AG04449 (cell line): ENCODE measurements at places on chromosomes 3 and 15.

DNA sequence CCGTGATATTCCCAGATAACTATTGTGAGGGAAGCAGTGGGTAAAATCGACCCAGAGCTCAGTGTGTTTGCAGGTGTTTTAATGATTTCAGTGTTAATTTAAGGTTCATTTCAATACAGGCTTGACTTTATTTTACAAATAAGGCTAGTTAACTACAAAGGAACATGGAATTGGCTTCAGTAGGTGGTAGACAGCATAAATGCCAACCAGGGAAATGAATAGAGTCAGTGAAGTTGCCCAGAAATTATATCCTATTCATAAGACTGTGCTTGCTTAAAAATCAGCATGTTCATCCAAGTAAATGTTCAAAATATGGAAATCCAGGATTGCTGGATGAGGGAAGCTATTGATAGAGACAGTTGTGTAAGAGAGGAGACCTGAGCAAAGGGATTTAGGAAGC lies 66.1 kb downstream of the LARS2 start:
- DNase-seq, result no peak

GRCh38 chr3:132417695-132418411 lies 551 bp downstream of the DNAJC13 start:
- no peak for DNase-seq

DNA sequence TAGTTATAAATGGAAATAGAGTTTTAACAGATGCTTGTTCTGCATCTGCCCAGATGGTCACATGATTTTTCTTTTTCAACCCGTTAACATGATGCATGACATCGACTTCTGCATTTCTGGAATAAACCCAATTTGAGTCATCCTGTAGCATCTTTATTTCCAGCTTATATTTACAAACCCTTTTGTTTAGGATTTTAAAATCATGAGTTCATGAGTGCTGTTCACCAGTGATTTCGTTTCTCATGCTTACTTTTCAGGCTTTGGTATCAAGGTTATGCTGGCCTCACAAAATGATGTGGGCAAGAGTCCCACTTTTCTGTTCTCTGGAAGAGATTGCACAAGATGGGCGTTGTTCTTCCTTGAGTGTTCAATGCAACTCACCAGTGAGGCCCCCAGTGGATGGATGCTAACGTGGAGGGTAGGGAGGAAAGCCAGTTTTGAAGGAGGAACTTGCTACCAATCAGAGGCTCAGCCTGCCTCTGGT lies 5.2 kb downstream of the HRH1 start:
- peak; percentile 71 for DNase-seq

DNA sequence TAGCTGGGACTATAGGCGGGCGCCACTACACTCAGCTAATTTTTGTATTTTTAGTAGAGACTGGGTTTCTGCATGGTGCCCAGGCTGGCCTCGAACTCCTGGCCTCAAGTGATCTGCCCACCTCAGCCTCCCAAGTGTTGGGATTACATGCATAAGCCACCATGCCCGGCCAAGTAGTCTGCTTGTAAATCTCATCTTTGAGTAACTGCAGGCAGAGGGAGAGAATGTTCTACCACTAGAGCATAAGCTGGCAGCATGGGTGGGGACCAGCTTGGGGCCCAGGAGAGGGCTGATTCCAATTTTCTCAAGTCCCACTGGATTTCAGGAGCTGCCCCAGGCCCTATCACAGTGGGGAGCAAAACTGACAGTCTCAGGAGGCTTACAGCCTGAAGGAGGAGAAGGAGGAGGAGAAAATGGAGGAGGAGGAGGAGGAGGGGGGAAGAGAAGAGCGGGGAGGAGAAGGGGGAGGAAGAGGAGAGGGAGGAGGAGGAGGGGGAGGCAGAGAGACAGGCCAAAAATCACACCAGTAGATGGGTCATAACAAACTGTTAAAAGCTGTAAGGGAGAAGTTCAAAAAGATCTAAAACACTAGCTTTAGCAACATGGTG lies 229.1 kb upstream of the IGF1R start:
- DNase-seq, result no peak

GRCh38 chr15:48394970-48395369 lies 63.7 kb downstream of the DUT start:
- DNase-seq, result no peak

DNA sequence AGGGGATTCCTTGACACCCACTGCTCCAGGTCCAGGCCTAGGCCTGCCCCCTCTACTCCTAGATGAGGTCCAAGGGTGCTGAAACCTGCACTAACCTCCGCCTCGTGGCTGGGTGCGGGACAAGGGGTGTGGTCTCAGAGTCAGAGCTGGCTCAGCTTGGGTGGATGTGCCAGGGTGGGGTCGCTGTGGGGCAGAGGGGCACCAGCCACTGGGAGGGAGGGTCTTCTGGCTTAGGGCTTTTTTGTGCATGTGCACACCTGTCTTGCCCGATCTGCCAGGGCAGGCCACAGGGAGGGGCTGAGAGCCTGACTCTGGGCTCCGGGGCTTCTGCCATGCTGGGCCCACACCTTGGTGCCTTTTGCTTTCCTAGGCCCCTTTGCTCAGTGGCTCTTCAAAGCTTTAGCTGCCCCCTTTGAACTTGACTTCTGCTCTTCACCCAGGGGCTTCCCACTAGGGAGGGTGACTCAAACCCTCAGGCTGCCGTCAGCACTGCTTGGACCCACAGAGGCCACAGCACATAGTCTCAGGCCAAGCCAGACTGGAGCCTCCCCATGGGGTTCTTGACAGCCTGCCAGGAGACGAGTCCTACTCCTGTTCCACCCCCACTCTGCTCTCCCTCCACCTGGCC lies 73.0 kb downstream of the KLF13 start:
- no peak for DNase-seq

DNA sequence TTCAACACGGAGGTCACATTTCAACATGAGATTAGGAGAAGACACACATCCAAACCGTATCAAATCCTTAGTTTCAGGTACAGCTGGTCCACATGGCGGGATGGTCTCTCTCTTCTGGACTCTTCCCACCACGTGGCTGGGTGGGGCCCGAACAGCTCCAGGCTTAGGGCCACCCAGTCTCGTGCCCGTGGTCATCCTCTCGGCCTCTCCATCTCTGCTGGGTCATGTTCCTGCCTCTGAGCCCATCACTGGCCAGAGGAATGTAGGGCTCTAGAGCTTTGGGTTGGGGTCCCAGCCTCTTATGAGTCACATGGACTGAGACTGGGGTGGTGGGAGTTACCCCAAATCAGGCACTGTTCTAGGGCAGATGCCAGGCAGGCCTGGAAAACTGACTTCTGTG lies 12.2 kb downstream of the SYNM start:
- DNase-seq, result no peak

- DNase-seq, result no peak
Observed at GRCh38 chr3:194572944-194573491, 60.2 kb downstream of the TMEM44 start.

GRCh38 chr3:164351131-164351530 lies 727.2 kb downstream of the SI start:
- no peak for DNase-seq

- DNase-seq, result no peak
Observed at GRCh38 chr3:126541628-126542339, 16.9 kb downstream of the C3orf22 start.

- no peak for DNase-seq
Observed at GRCh38 chr3:49198611-49199230, 27.3 kb downstream of the KLHDC8B start.

- no peak for DNase-seq
Observed at GRCh38 chr15:40454904-40455391, 14.2 kb downstream of the BAHD1 start.

GRCh38 chr15:58627701-58628100 lies 121.8 kb downstream of the ADAM10 start:
- DNase-seq, result no peak

GRCh38 chr3:71504250-71505036 lies 79.1 kb downstream of the FOXP1 start:
- DNase-seq, result peak; percentile 84

GRCh38 chr15:31489801-31490646 lies 163.4 kb downstream of the KLF13 start:
- DNase-seq, result no peak

DNA sequence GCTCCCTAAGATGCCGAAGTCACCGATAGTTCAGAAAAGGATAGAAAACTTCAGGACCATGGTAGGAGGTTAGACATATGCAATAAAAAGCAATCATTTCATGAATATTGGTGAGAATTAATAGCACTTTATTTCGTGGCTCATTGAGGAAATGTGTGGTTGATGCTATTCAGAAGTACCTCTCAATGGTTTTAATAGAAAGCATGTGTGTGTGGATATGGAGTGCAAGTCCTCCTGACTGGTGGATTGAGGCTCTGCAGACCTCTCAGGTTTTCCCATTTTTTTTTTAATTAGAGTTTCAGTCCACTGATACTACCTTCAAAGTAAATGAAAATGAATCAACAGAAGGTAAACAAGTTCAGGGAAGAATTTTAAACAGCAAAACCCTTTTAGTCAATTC lies 384.3 kb upstream of the RARB start:
- no peak for DNase-seq

DNA sequence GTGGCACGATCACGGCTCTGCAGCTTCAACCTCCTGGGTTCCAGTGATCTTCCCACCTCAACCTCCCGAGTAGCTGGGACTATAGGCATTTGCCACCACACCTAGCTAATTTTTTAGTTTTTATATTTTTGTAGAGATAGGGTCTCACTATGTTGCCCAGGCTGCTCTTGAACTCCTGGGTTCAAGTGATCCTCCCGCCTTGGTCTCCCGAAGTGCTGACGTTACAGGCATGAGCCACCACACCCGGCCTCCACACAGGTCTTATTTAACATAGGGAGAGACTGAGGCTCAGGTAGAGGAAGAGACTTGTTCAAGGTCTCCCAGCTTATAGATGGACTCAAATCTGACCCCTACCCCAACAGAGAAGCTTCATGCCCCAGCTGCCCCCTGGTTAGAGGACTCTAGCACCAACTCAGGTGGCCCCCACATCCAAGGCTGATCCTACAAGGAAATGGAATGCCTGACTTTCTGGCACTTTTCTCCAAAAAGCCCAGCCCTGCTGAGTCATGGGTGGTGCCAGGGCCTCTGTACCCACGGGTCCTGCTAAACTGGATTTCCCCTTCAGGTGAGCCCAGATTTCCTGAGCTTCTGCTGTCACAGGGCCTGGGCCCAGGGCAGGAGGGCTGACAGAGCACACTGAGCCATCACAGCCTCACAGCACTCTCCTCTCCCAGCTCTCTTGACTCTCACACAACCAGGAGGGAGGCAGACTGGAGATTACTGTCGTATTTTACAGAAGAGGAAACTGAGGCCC lies 5.6 kb downstream of the TMEM40 start:
- no peak for DNase-seq

DNA sequence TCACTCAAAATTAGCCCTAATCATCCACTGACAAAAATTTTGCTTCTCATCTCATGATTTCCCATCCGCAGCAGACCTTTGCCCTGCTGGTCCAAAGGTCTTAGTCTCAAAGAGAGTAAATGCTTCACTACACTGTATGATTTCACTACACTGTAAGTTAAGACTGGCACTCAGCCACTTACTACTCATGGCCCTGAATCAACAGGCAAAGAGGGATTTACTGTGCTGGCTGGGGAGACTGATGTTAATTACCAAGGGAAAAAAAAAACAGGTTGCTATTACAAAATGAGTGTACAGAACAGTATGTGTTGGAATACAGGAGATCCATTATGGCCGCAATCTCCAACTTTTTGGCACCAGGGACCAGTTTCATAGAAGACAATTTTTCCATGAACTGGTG lies 214.8 kb downstream of the ZMAT3 start:
- DNase-seq, result no peak

- DNase-seq, result no peak
Observed at GRCh38 chr3:189204167-189204866, 32.5 kb downstream of the TPRG1 start.

- DNase-seq, result no peak
Observed at GRCh38 chr3:2765002-2765579, 345.1 kb downstream of the IL5RA start.

- no peak for DNase-seq
Observed at GRCh38 chr15:91407269-91407889, 307.3 kb downstream of the SV2B start.

GRCh38 chr3:175398676-175399075 lies 539.5 kb downstream of the NAALADL2 start:
- DNase-seq, result no peak

DNA sequence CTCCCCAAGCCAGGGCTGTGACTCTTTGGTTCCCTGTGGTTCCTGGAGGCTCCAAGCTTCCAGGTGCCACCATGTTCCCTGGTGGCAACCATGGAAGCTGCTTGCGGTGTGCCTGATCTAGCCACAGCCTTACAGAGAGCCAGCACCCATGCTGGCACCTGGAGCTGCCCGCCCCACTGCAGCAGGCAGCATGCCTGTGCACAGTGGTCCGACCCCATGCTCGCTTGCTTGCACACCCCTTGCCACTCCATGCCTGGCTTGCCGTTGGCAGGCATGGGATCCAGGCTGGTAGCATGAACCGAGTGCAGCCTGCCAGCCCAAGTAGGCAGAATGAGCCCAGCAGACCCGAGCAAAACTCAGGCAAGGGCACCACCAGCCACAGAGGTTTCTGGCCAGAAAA lies 53.9 kb downstream of the SLMAP start:
- DNase-seq, result no peak

- no peak for DNase-seq
Observed at GRCh38 chr3:141402476-141403171, 34.3 kb downstream of the ZBTB38 start.

- no peak for DNase-seq
Observed at GRCh38 chr15:86595741-86596140, 516.1 kb downstream of the AGBL1 start.

DNA sequence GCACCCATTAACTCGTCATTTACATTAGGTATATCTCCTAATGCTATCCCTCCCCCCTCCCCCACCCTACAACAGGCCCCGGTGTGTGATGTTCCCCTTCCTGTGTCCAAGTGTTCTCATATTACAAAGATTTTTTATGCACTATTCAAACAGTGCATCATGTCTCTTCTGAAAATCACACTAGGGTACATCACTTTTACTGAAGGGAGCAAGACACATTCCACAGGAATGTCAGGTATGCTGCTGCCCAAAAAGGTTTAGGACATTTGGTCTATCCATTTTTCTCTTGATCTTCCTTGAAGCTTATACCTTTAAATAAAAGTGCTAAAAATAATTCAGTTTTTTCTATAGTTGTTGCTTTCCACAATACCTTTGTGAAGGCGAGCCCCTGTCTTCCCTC lies 9.2 kb upstream of the EPHA3 start:
- no peak for DNase-seq

GRCh38 chr3:32662647-32663046 lies 22.3 kb upstream of the CNOT10 start:
- DNase-seq, result no peak

DNA sequence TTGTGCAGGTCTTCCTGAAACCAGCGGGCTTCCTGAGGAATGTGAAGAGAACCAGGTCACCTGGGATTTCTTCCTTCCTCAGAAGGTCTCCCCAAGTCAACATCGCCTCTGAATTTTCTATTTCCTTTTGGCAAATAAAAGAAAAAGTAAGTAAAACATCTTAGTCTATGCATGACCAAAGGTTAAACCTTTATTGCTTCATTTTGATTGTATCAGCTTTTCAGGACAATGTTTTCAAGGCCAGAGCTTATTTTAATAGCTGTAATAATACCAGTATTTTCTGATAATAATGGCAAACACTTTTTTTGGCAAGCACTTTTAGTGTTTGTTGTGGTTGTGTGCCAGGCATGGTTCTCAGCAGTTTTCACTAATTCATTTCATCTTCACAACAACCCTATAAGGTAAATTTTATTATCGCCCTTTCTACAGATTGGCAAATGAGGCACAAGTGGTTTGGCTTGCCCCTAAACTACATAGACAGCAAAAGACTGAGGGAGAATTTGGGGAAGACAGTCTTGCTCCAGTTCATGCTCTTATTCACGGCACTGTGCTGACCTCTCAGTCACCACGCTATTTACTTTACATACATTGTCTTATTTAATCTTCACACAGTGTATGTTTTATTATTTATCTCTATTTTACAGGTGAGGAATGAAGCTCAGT lies 110.4 kb downstream of the RPL22L1 start:
- DNase-seq, result no peak

GRCh38 chr3:46865546-46865945 lies 2.3 kb upstream of the MYL3 start:
- DNase-seq, result no peak
